Airway epithelial cell (primary cell): ENCODE measurements at places on chromosomes 6 and 20. TPM values are rescaled to one million over a fixed set of nuclear protein-coding genes. Genes with fewer than 3 reads are reported as not detected.

The CST2 gene
- total RNA-seq, result not detected in 2 replicates

The IP6K3 gene
- total RNA-seq, result 0.07 TPM in 1 of 2 replicates, not detected in the other

The NRSN1 gene
- not detected in 2 replicates for total RNA-seq

The KCNK17 gene
- total RNA-seq, result not detected in 2 replicates

The TINAG gene
- total RNA-seq, result not detected in 2 replicates

The ADGB gene
- total RNA-seq, result not detected in 2 replicates

The HEY2 gene
- total RNA-seq, result 0.60 and 0.78 TPM in 2 replicates

The NNAT gene
- 1.3 and 1.8 TPM in 2 replicates for total RNA-seq

The TRIM15 gene
- total RNA-seq, result not detected in 2 replicates

The HLA-DMB gene
- total RNA-seq, result not detected in 2 replicates

The PDYN gene
- not detected in 2 replicates for total RNA-seq

The OLIG3 gene
- not detected in 2 replicates for total RNA-seq
